Kidney glomerular epithelial cell (primary cell): ENCODE measurements at places on chromosomes 1 and 21.

GRCh38 chr1:19923137-19923952 lies at the start of gene PLA2G2E:
Gene PLA2G2E (minus strand): TSS chr1:19923617. CDS start chr1:19923559, 58 bp downstream.
- DNase-seq: no peak

- DNase-seq: no peak
These were observed 55.2 kb downstream of the TOMM20 start for GRCh38 chr1:235073331-235073967.

DNA sequence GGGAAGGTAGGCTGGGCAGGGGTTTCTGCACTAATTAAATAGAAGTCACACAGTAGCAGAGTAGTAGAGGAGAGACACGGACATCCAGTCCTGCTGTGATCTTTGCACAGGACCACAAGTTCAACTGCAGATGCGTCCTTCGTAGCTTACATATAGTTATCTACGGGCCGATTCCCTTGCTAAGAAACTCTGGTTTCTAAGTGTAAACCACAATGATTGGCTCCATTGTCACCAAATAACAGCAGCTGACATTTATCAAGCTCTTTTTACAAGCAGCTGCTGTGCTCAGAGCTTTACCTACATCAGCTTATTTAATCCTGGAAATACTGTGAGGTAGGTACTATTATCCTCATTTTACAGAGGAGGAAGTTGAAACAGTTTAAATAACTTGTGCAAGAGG lies 3.1 kb downstream of the SLC45A3 start:
- no peak for DNase-seq

DNA sequence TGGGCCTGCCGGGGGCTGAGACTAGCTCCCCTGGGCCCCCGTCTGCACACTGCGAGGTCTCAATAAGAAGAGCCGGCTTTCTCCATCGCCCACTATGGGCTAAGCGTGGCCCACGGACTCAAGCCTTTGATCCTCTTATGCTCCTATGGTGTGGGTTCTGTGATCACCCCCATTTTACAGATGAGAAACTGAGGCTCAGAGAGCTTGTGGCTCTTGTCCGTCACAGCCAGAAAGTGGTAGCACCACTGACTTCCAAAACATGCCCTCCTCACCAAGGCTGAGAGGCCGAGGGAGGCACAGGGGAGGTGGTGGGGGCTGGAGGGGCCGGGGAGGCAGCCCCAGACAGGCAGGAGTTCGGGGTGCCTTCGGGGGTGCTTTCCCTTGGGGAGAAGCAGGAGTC lies 39.0 kb upstream of the CASZ1 start:
- no peak for DNase-seq

DNA sequence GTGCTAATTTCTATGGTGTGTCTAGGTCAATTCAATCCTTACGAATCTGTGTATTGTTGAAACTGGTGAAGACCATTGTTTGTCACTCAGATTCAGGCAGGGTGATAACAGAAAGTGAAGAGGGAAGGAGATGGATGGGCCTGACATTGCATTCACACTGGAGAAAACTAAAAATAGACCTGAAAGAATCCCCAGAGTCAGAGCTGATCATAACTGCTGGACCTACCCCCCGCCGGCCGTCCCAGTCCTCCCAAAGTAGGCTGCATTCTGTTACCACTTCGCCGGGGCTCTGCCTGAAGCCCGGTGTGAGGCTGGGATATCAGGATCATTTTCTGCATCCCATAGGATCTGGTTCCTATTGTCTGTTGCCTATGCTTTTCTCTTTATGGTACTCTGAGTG lies 121.1 kb downstream of the NUF2 start:
- DNase-seq: no peak

DNA sequence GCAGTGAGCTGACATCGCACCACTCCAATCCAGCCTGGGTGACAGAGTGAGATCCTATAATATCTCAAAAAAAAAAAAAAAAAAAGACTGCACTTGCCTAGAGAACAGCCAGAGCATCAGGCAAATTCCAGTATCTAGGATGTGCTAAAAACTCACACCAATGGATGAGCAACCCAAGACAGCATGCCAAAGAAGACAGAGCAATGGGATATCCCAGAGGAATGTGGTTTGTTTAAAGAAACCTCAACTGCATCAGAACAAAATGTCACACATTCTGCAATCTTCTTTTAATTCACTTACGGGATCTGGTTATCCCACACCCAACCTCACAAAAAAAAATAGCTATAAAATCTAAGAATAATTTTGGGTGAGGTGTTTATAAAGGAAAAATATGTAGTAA lies 7.3 kb downstream of the KCNH1 start:
- no peak for DNase-seq

- DNase-seq: no peak
These were observed 140.8 kb downstream of the LMX1A start for GRCh38 chr1:165215676-165216075.

GRCh38 chr1:32992489-32993323 lies 28.1 kb upstream of the RNF19B start:
- peak; percentile 87 for DNase-seq

DNA sequence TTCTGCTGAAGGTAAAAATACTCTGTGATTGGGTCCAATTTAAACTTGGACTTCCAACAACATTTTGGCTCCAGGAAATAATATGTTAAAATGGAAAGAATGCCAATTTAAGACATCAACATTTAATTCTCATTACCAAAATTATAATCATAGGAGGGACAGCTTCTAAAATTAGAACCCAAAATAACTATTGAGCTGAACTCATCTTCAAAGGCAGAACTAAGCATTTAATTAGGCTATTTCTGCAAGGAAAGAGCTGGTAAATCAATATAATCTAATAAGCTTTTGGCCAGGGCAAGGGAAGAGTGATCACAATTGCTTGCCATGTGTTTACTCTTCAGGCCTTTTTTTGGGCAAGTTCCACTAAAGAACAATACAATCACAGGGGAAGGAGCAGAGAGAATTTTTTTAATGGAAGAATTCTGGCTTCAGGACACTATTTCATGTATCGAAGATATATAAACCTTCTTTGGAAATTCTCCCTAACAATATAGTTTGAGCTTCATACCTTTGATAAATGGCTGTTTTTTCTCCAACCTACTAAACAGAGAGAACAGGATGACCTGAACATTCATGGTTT lies 133.1 kb upstream of the PTBP2 start:
- DNase-seq: no peak

DNA sequence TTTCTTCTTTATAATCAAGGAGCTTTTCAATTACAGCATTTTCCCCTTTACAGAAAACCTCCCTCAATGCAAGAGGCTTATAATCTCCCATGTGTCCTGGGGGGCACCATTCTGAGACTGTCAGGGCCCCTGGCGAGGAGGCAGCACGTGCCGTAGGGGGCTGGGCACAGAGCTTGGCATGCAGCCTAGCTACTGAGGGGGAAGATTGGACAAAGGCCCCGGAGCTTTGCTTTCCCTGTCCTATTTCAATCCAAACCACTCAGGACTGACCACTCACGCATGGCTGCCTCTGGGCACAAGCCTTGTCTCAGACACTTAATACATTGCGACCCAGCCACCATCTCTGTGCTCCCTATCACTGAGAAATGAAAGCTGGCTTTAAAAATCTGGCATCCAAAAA lies 2.8 kb upstream of the RAP1GAP start:
- no peak for DNase-seq

GRCh38 chr1:119326251-119326650 lies 42.3 kb upstream of the HAO2 start:
- DNase-seq: no peak

- DNase-seq: peak; percentile 97
These were observed 52.4 kb upstream of the BCL10 start for GRCh38 chr1:85328713-85329397.

DNA sequence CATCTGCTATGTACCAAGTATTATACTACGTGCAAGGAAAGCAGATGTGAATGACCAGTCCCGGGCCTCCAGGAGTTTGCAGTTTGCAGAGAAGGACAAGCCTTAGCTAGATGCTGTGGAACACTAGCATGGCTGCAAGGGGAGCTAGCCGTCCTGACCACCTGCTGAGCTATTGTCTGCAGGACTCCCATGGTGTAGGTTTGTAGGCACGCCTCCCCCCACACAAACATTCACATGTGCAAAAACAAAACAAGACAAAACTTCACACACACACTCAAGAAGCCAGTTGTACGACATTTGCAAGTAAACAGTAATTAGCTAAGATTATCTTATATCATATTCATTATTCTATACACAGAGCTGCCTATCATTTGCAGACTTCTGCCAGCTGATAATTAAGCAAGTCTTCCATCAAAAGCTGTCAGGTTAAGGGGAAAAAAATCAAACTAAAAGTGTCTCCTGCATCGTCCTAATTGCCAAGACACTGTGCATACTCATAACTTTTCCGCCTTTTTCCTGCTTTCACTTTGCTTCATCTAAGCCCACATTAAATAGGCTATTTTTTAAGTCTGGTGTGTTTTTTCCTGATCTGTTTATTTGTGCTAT lies 10.7 kb upstream of the HNRNPU start:
- DNase-seq: no peak

- no peak for DNase-seq
These were observed 2.3 kb upstream of the RUNX1 start for GRCh38 chr21:35051287-35051818.

GRCh38 chr21:41369105-41369919 lies 7.5 kb downstream of the MX2 start:
- DNase-seq: no peak

GRCh38 chr1:119083980-119084379 lies 56.5 kb downstream of the WARS2 start:
- DNase-seq: no peak

GRCh38 chr21:32807717-32808380 lies 36.3 kb upstream of the PAXBP1 start:
- peak; percentile 71 for DNase-seq

DNA sequence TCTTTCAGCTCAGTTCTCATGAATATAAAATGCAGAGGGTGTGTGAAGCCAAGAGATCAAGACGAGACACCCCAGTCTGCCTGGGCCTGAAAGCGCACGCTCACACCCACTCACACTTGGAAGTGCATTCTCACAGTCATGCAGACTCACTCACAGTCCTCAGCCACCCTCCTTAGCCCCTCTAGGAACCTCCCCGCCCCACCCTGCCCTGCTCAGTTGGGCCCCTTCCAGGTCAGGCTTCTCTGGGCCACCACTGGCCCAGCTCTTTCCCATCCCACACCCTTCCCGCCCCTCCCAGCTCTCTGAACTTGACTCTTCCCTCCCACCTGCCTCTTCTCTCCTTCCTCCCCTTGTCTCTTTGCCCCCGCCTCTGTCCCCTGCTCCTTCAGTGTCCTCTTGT lies 93.8 kb downstream of the EPHB2 start:
- DNase-seq: no peak

DNA sequence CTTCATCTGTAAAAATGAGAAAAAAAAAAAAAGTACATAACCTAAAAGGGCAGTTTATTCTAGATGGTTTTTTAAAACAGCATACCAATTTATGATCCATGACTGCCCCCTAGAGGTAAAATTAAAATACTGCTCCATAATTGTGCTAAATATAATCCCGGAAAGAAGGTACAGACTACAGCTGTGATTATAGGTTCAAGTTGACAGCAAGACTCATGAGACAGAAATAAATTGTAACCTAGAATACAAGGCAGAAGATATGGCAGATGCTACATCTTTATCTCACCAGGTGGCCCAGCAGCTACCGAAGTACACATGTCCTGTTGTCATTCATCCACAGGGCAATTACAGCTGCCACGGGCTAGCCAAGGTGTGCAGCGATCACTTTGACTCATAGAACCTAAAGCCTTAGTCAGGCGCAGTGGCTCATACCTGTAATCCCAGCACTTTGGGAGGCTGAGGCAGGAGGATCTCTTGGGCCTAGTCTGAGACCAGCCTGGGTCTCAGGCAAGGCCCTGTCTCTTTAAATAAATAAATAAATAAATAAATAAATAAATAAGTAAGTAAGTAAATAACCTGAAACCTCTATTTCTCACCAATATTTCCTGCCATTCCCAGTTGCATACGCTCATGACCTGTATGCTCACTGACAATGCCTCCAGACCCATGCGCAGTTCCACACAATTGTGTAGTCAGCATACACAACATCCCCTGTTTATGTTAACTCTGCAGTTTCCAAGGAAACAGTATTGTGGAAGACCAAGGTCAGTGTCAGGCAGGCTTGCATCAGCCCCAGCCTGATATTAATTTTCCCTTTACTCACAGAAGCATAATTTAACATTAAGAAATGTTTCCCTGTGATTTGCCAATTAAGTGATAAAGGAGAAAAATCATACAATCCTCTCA lies 18.3 kb upstream of the PPIE start:
- peak; percentile 32 for DNase-seq

DNA sequence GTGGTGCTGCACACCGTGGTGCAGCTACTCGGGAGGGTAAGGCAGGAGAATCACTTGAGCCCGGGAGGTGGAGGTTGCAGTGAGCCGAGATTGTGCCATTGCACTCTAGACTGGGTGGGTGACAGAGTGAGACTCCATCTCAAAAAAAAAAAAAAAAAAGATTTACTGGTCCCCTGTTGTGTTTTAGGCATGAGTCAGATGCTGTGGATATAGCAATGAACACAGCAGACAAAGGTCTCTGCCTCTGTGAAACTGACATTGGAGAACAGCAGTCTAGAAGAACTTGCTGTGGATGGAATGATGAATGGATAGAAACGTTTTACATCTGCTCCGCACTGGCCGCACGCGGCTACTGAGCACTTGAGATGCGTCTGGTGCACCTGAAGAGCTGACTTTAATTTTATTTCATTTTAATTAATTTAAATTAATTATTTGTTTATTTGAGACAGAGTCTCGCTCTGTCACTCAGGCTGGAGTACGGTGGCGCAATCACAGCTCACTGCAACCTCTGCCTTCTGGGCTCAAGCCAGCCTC lies 24.5 kb upstream of the EPHA2 start:
- no peak for DNase-seq
